Nephron progenitor cell (in vitro differentiated cells): ENCODE measurements at places on chromosomes 1 and 21.

DNA sequence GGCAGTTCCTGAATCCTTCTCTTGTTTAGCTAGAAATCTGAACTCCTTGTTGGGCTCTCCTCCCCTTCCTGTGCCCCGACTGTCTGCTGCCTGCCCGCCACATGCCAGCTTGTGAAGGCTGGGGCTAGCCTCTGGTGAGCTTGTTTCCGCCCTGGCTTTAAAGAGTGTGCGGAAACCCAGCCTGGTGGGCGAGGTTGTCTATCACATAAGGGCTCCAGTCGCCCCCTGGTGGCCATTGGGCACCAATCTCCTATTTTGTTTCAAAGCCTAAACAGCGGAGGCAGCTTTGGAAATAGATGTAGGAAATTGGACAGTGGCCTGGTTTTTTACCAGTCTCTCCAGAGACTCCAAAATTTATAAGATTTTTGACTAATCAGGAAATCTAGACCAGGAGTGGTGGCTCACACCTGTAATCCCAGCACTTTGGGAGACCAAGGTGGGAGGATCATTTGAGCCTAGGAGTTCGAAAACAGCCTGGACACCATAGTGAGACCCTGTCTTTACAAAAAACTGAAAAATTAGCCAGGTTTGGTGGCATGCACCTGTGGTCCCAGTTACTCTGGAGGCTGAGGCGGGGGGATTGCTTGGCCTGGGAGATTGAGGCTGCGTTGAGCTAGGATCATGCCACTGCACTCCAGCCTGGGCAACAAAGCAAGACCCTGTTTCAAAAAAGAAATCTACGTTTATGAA is 9.8 kb downstream of the ATP8B2 start:
- H3K27ac ChIP-seq, result peak overlapping the region; percentile 82
- no peaks in the 10 kb centered on the region for H3K4me1 ChIP-seq
- no peaks in the 10 kb centered on the region for H3K27me3 ChIP-seq
- no peak overlapping the region for H3K4me3 ChIP-seq
- H3K36me3 ChIP-seq, result peaks cover 74% of the 10 kb centered on the region
- peak; percentile 86 for DNase-seq

- no peak overlapping the region for H3K27ac ChIP-seq
- peaks cover 4% of the 10 kb centered on the region for H3K27me3 ChIP-seq
- H3K4me1 ChIP-seq, result peaks cover 7% of the 10 kb centered on the region
- H3K4me3 ChIP-seq, result no peak overlapping the region
- no peaks in the 10 kb centered on the region for H3K36me3 ChIP-seq
Measured at GRCh38 chr1:210922666-210923065, 211.3 kb downstream of the KCNH1 start.

- no peaks in the 10 kb centered on the region for H3K27me3 ChIP-seq
- H3K27ac ChIP-seq, result no peak overlapping the region
- H3K4me1 ChIP-seq, result no peaks in the 10 kb centered on the region
- H3K36me3 ChIP-seq, result no peaks in the 10 kb centered on the region
Measured at GRCh38 chr1:105872817-105873216, 1183.7 kb upstream of the PRMT6 start.

DNA sequence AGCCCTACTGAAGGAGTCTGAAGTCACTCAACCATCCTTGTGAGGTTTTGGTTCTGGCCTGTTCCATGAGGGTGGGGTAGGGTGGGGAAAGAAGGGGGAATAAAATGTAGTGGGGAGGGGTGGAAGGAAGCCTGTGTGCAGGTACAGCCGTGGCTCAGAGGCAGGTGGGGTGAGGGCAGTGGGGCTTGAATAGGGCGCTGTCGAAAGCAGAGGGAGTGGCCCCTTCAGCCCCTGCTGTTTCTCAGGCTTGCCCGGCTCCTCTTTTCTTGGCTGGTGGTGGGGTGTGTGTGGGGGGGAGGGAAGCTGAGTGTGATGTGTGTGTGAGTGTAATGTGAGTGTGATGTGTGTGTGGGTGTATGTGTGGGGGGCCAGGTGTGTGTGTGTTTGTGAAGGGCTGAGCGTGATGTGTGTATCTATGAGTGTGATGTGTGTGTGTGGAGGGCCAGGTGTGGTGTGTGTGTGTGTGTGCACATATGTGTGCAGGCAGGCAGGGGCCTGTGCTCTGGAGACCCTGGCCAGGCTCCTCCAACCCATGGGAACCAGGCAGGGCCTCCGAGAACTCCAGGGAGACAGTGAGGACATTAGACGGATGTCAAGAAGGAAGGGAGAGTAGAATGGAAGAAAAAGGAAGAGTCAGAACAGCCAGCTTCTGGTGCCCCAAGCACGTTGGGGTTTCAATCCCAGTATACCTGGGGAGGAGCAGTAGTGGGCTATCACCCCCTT is 9.0 kb downstream of the SOX13 start:
- DNase-seq, result no peak
- H3K27ac ChIP-seq, result peak overlapping the region; percentile 95
- H3K4me1 ChIP-seq, result peaks cover 91% of the 10 kb centered on the region
- no peaks in the 10 kb centered on the region for H3K27me3 ChIP-seq
- peak overlapping the region; percentile 67 for H3K4me3 ChIP-seq

- H3K4me3 ChIP-seq, result no peak overlapping the region
- H3K36me3 ChIP-seq, result peaks cover 11% of the 10 kb centered on the region
- no peak for DNase-seq
- H3K27me3 ChIP-seq, result peaks cover 5% of the 10 kb centered on the region
- H3K27ac ChIP-seq, result no peak overlapping the region
Measured at GRCh38 chr1:14630986-14631385, 32.5 kb downstream of the KAZN start.

DNA sequence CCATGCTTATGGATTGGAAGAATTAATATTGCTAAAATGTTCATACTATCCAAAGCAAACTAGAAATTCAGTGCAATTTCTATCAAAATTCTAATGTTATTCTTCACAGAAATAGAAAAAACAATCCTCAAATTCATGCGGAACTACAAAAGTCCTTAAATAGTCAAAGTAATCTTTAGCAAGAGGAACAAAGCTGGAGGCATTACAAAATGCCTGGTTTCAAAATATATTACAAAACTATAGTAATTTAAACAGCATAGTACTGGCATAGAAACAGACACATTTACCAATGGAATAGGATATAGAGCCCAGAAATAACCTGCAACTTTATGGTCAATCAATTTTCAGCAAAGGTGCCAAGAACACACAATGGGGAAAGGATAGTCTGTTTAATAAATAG is 3.8 kb downstream of the CTSS start:
- H3K4me3 ChIP-seq, result no peak overlapping the region
- no peaks in the 10 kb centered on the region for H3K36me3 ChIP-seq
- H3K27me3 ChIP-seq, result no peaks in the 10 kb centered on the region
- no peak for DNase-seq
- peaks cover 9% of the 10 kb centered on the region for H3K4me1 ChIP-seq

- peaks cover 45% of the 10 kb centered on the region for H3K36me3 ChIP-seq
- H3K4me1 ChIP-seq, result peaks cover 56% of the 10 kb centered on the region
- DNase-seq, result no peak
- peaks cover 2% of the 10 kb centered on the region for H3K27me3 ChIP-seq
- no peak overlapping the region for H3K27ac ChIP-seq
- H3K4me3 ChIP-seq, result no peak overlapping the region
Measured at GRCh38 chr1:44220001-44220751, 6.9 kb downstream of the DMAP1 start.

- no peak for DNase-seq
- H3K4me1 ChIP-seq, result peaks cover 24% of the 10 kb centered on the region
- H3K27me3 ChIP-seq, result peaks cover 51% of the 10 kb centered on the region
- H3K36me3 ChIP-seq, result no peaks in the 10 kb centered on the region
Measured at GRCh38 chr1:110483308-110483685, 32.3 kb downstream of the PROK1 start.

GRCh38 chr1:233490488-233490887 is 123.4 kb upstream of the KCNK1 start:
- H3K4me1 ChIP-seq, result no peaks in the 10 kb centered on the region
- H3K27ac ChIP-seq, result no peak overlapping the region
- H3K36me3 ChIP-seq, result no peaks in the 10 kb centered on the region
- H3K27me3 ChIP-seq, result peaks cover 14% of the 10 kb centered on the region

- no peak overlapping the region for H3K4me3 ChIP-seq
- H3K4me1 ChIP-seq, result no peaks in the 10 kb centered on the region
- DNase-seq, result no peak
- H3K27ac ChIP-seq, result no peak overlapping the region
Measured at GRCh38 chr1:221664253-221664652, 77.6 kb downstream of the DUSP10 start.

DNA sequence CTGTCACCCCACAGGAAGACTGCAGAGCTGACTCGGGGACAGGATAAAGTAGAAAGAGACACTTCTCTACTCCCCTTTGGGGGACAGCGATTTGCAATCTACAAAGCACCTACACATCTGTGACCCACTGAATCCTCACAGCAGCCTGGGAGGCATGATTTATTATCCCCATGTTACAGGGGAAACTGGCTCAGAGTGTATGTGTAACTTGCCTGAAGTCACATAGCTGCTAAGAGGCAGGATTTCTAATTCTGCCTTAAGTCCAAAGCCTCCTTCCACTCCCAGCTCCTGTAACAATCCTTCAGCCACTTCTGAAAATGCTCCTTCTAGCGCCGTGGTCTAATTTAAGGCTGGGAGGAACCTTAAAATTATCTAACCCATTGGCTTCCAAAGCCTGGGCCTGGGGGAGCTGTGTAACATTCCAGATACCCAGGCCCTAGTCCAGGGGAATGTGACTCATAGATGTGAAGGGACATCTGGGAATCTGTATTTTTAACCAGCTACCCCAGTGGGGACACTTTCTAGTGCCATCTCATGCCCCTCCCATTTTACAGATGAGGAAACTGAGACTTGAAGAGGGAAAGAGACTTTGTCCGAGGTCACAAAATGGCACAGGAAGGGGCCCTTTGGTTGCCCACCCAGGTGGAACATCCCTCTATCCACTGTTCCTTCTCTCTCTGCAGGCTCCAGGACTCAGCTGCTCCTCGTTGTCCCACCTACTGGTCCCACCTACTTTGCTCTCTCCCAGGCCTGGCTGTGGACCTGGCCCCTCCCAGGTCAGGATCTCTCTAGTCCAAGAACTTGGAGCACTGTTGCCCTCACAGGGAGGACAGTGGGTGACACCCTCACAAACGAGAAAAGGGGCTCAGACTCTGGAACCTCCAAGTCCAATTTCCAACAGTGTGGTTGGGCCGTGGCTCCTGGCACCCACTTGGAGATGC is 48.9 kb downstream of the AHDC1 start:
- peak overlapping the region; percentile 97 for H3K27ac ChIP-seq
- peaks cover 27% of the 10 kb centered on the region for H3K36me3 ChIP-seq

DNA sequence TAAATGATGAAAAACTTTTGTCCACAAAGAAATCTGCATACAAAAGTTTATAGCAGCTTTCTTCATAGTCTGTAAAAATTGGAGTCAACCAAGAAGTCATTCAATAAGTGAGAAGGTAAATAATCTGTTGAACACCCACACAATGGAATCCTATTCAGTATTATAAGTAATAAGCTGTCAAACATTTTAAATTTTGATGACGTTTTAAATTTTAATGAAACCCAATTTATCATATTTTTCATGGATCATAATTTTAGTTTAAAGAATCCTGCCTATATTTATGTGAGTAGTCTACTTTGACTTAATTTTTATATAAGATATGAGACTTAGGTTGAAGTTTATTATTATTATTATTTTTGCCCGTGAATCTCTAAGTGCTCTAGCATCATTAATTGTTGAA is 20.0 kb downstream of the OR10J1 start:
- H3K4me3 ChIP-seq, result no peak overlapping the region
- H3K27me3 ChIP-seq, result no peaks in the 10 kb centered on the region
- H3K27ac ChIP-seq, result no peak overlapping the region
- H3K4me1 ChIP-seq, result no peaks in the 10 kb centered on the region

DNA sequence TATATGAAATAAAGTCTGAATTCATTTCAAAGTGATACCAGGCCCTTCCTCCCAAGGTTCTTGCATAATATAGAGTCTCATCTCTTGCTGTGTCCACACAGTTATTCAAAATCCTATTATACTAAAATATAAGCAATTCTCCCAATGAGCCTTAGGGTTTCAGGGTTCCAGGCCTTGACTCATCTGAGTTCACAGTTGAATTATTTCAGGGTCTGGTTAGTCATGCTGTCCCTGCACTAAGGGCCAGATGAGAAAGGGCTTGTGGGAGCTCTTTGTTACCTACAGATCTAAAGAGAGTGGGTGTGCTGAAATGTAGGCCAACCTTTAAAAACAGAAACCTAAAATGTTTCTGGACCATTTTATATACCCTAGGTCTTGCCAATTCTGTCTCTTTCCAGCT is 337.5 kb upstream of the LRRC7 start:
- no peak overlapping the region for H3K4me3 ChIP-seq
- no peaks in the 10 kb centered on the region for H3K36me3 ChIP-seq
- no peaks in the 10 kb centered on the region for H3K27me3 ChIP-seq
- peaks cover 16% of the 10 kb centered on the region for H3K4me1 ChIP-seq
- no peak for DNase-seq
- H3K27ac ChIP-seq, result no peak overlapping the region

GRCh38 chr1:210828996-210829596 is 304.9 kb downstream of the KCNH1 start:
- H3K27ac ChIP-seq, result no peak overlapping the region
- no peaks in the 10 kb centered on the region for H3K36me3 ChIP-seq
- H3K27me3 ChIP-seq, result peaks cover 6% of the 10 kb centered on the region
- DNase-seq, result no peak
- peaks cover 17% of the 10 kb centered on the region for H3K4me1 ChIP-seq

DNA sequence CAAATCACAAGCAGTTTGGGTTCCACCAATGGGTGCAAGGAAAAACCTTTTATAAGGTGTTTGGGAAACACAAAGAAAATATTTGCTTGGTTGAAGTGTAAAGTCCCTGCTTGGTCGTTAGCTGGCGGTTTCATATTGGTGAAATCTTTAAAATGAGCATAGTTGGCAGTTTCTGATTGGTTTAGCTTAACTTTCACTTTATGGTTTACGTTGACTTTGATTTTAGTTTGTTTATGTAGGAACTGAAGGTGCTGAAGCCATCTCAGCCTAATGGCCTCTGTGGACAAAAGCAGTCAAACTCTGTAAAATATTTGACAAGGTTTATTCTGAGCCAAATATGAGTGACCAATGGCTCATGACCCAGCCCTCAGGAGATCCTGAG is 76.6 kb upstream of the PPM1J start:
- H3K4me3 ChIP-seq, result peak overlapping the region; percentile 4
- no peak for DNase-seq
- peaks cover 65% of the 10 kb centered on the region for H3K4me1 ChIP-seq
- no peaks in the 10 kb centered on the region for H3K36me3 ChIP-seq

DNA sequence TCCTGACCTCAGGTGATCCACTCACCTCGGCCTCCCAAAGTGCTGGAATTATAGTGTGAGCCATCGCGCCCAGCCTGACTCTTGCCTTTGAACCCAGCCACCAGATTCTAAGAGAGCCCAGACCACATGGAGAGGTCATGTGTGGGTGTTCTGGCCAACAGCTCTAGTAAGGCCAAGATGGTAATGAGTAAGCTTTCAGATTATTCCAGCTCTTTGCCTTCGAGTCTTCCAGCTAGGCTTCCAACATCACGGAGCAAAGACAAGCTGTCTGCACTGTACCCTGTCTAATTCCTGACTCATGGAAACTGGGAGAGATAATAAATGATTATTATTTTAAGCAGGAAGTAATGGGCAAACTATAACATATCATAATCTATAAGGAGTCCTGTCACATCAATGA is 14.8 kb upstream of the ZFP69B start:
- DNase-seq, result no peak
- no peaks in the 10 kb centered on the region for H3K27me3 ChIP-seq
- H3K36me3 ChIP-seq, result no peaks in the 10 kb centered on the region
- H3K4me1 ChIP-seq, result no peaks in the 10 kb centered on the region

- H3K4me1 ChIP-seq, result peaks cover 20% of the 10 kb centered on the region
- no peak overlapping the region for H3K27ac ChIP-seq
- no peaks in the 10 kb centered on the region for H3K36me3 ChIP-seq
- no peak overlapping the region for H3K4me3 ChIP-seq
- H3K27me3 ChIP-seq, result peaks cover 45% of the 10 kb centered on the region
Measured at GRCh38 chr1:148367596-148367995, 115.5 kb downstream of the PPIAL4G start.

GRCh38 chr1:41465741-41466140 is 18.7 kb downstream of the EDN2 start:
- no peak overlapping the region for H3K27ac ChIP-seq
- peaks cover 14% of the 10 kb centered on the region for H3K27me3 ChIP-seq
- H3K4me3 ChIP-seq, result no peak overlapping the region
